AG04450 (cell line): ENCODE measurements at places on chromosomes 4 and X. TPM values are rescaled to one million over a fixed set of nuclear protein-coding genes. Genes with fewer than 3 reads are reported as not detected.

- DNase-seq: no peak
These were observed 97.9 kb downstream of the GC start for GRCh38 chr4:71685975-71686374.

DNA sequence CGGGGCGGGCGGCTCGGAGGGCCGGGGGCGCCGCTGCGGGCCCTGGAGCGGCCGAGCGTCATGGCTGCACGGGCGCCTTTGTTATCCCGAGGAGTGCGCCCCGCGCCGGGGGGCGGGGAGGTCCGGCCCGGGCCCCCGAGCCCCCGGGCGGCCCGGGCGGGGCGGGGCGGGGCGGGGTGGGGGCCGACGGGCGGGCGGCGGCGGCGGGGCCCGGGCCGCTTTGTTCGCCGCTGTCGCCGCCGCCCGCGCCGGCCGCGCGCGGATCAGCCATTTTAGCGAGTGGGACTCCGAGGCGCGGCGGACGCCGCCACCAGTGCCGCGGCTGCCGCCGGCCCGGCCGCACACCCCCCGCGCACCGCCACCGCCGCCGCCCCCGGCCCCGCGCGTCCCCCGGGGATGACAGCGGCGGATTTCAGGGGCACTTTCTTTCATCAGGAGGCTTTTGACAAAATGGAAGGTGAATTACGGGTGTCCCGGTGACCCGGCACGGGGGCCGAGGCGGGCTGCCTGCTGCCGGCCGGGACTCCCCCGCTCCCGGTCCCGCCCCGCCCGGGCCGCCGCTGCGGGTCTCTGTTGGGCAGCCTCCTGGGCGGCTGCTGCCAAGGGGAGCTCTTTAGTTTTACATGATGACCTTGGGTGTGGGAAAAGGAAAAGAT, 1.2 kb downstream of the HMGB3 start:
- DNase-seq: no peak

DNA sequence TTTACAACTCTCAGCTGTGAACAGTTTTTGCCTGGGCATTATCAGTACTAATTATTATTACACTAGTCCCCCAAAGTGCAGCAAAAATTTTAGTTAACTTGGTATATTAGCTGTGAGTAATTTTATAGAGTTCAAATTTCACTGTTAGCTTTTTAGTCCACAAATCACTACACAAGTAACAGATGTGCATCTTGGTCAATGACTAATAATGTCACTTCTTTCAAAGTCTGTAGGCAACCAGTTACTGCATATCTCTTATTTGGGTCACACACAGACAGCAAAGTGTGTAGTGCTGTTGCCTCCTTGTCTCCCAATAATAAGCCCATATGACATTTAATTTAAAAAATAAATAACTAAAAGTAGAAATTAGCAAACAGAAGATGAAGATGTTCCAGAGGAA, 159.9 kb downstream of the SCFD2 start:
- no peak for DNase-seq

DNA sequence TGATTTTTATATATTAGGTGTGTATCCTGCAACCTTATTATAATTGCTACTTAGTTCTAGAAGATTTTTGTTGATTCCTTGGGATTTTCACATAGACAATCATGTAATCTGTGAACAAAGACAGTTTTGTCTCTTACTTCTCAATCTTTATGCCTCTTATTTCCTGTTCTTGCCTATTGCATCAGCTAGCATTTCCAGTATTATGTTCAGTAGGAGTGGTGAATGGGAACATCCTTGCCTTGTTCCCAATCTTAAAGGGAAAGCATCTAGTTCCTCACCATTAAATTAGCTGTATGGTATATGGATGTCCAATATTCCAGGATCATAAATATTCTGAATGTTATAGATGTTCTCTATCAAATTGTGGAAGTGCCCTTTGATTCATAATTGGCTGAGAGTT, 41.8 kb downstream of the AWAT2 start:
- no peak for DNase-seq

TLR3 gene
- 0.86 and 1.1 TPM in 2 replicates for polyA plus RNA-seq

DNA sequence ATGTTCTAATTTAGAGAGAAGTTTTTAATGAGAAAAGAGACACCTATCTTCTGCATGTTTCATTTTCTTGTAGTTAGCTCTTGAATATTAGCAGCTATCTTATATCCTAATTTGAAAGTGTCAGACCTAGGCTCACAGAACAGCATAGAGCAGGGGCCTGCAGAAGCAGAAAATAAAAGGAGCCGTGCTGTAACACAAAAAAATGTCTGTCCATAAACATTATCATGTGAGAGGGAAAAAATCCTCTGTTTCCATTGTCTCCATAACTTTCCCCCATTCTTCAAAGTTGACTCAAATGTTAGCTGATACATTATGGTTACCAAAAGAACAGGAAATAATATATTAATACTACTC, 329.2 kb upstream of the EPHA5 start:
- no peak for DNase-seq

GRCh38 chr4:101346351-101347266, 717 bp downstream of the PPP3CA start:
- DNase-seq: no peak

GRID2 gene
- not detected in 2 replicates for polyA plus RNA-seq

DNA sequence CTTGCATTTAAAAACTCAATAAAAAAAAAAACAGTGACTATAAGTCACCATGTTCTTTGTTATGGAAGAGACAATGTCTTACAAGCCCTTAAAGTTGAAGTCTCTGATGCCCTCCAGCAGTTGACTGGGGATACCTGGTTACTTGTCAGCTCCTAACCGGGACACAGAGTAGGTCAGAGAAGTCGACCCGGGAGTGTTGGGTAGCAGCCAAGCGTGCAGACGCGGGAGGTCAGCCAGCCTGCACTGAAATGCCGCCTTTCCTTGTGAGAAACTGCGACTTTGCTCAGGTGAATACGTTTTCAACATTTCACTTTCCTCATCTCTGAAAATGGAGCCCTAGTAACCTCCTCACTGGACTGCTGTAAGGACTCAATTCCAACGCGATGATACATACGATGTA, 81.8 kb downstream of the F11 start:
- no peak for DNase-seq

DNA sequence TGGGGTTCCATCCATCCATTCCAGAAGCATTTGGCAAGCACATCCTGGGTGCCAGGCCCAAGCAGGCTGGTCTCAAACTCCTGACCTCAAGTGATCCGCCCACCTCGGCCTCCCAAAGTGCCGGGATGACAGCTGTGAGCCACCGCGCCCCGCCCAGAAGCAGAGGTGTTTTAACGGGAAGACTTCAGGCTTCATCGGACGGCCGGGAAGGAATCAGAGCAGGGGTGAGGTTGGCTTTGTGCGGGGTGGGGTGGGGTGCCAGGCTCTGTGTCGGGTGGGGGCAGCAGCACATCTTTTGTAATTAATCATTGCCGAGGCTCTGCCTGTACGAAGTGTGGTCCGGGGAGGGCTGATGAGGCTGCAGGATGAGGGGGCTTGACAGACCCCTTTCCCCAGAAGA, 5.1 kb upstream of the SLC25A6 start:
- DNase-seq: no peak

GRCh38 chr4:80150387-80151180, 46.7 kb upstream of the PRDM8 start:
- no peak for DNase-seq

GRCh38 chr4:15605537-15605936, 49.6 kb downstream of the FBXL5 start:
- DNase-seq: no peak

DNA sequence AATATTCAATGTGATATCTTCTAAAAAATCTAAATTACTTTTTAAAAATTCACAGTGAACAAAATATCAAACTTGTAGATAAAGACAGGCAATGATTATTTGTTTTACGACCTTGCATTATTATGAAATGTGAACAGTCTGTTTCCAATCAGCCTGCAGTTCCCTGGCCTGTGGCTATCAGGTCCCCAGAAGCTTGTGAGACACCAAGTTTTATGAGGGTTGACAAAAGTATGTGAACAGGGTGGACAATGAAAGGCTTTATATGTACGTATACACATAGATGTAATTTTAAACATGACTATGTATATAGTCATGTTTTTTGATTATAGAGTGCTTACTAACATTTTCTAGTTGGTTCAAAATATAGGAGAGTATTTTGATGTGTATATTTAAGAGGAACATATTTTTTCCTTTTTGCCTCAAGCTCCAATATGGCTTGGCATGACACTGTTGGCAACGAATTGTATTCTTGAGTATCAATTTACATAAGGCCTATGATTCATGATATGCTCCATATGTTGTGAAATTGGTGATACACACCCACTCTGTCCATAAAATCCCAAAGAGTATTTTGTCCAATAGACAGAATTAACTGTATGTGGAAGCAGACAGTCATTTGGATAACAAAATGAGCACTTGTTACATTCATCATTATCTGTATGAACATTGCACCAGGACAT, 55.7 kb downstream of the BTC start:
- no peak for DNase-seq

GRCh38 chr4:182111586-182111985, 131.6 kb upstream of the TENM3 start:
- DNase-seq: no peak

DNA sequence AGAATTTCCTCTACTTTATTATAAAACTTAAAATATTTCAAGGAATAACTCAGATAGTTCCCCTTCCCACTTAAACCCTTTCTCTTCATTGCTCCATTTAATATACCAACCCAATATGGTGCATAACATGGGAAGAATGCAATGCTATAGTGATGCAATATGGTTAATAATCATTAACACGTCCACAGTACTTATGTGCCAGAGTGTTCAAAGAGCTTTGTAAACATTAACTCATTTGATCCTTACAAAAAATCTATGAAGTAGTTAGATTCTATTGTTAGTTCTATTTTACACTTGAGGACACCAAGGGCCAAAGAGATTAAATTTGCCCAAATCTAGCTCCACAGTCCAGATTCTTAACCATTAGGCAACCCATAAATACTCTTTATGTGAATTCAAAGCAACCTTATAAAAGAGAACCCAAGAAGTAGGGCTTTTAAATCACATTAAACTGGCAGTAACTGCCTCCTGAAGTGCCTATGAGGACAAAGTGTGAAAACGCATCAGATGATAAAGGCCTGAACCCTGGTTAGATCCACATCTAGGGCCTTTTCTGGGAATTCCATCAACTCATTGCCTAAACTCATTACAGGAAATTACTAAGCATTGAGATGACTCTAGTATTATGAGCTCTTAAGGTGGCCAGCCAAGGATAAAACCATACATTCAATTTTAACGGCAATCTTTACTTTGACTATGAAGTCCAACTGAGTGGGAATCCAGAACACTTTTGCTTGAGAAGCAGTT, 94.3 kb downstream of the AREG start:
- no peak for DNase-seq

DNA sequence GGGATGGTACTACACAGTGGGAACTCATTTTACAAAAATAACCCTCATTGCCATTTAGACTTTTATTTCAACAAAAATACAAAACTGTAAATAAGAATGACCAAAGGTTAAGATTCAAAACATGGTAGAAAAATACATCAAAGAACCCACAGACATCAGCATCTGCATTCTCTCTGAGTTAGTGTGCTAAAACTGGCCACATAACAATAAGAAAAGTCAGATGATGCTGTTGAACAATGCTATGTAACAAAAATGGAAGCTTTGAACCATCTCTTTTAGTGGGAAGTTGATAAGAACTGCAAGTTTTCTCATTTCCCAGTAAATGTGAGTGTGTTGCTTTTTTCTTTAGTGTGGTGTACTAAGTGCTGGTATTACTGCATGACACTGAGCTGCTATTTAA, 888.4 kb upstream of the EPHA5 start:
- DNase-seq: no peak

DNA sequence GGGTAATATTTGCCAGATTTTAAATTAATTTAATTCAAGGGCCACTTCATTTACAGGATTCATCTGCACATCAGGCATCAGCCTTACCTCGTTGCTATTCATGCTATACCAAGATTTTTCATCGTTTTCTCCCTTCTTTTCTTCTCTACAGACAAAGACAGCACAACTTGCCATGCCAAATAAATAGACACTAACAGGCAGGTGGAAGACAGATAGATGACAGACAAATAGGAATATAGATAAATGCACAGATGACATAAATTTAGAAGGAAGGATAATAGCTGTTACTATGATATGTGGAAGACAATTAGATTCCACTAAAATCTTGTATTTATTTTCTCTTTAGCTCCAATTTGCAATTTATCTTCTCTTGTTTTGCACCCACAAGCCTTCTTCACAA, 164.5 kb upstream of the ARX start:
- no peak for DNase-seq

F8A1 gene
- polyA plus RNA-seq: 0.94 and 1.5 TPM in 2 replicates

DNA sequence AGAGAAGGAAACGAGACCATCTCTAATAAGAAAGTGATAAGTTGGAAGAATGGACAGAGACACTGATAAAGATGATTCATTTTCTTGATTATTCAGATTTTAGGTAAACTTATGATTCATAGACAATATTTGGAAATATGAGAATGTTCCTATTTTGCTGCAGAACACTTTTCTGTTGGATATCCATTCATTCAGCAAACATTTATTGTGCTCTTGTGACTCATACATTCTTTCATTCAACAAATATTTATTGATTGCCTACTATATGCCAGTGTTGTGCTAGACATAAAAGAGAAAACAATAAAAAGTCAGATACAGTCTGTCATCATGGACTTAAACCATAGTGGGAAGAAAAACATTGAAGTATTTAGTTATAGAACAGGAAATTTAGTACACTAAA, 1232.0 kb downstream of the STIM2 start:
- DNase-seq: no peak

ABCG2 gene
- 1.1 and 1.2 TPM in 2 replicates for polyA plus RNA-seq

DNA sequence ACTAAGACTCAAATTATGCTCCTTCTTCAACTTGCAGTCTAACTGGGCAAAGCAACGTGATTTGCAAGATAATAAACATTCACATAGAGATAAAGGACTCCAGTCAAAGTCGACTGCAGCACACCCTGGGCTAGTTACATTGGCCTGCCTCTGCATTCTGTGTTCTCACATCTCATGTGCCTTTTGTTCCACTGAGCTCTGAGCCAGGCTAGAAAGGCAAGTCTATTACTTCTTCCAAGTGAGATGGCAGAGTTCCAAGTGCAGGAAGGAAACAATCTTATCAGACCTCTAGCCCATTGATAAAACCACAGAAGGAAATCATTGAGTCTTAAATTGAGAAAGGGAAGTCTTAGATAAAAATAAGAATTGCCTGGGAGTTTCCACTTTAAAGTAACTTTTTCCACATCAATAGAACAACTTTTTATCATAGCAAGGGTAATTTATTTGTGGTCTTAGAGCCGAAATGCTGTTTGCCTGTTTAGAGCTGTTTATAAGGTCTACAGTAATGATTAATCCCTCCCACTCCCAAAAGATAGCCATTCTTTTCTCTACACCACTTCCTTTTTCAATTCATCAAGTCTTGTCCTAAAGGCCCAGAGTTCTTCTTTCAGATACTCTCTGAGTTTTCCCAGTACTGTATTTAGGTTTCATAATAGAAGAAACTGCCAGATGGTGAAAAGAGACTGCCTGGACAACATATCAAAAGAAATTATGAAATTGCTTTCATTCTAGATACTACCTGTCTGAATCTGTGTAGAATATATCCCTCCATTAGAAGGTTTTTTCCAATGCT, 200.2 kb downstream of the GUCY2F start:
- no peak for DNase-seq

SMIM10 gene
- 8.3 and 10.7 TPM in 2 replicates for polyA plus RNA-seq

XAGE1A gene
- not detected in 2 replicates for polyA plus RNA-seq

DNA sequence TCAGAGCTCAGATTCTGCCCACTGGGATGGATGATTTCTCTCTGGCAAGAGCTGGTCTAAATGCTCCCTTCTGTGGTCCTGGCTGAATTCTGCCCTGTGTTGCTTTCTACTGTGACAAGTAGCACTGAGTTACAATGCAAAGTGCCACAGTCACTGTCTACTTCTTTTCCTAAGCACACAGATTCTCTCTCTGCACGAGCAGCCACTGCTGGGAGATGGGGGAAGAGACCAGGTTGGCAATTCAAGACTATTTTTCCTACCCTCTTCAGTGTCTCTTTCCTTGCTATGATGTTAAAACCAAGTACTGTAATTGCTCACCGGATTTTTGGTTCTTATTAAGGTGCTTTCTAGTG, 45.5 kb downstream of the STAP1 start:
- no peak for DNase-seq
